ENCODE measurements at places on chromosomes 4 and X.

GRCh38 chr4:38822748-38823303 lies 18.2 kb upstream of the TLR1 start:
- no peak overlapping the region for H3K27ac ChIP-seq
- no peaks in the 10 kb centered on the region for H3K4me1 ChIP-seq
- no peaks in the 10 kb centered on the region for H3K27me3 ChIP-seq
- no peaks in the 10 kb centered on the region for H3K36me3 ChIP-seq

DNA sequence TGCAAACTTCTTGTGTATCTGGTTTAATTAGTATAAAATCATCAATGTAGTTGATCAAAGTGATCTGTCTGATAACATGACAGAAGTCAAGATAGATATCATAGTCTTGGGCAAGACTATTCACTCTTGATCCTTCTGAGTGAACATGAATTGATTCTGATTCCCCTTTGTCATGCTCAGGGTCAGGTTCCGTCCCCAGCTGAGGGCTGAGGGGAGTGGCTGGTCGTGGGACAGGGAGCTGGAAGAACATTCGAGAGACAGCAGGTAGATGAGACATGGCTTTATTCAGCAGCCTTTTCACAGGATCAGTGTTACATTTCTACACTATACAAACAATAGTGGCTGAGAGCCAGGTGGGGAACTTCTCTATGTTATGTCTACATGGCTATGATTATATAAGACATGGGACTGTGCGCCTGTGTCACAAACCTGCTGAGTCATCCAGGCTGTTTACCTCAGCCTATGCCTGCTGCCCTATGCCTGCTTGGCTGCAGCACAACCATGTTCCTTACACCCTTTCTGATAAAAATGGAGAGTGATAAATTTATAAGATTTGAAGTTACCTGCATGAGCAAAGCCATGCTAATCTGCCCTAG lies 586.9 kb upstream of the NR3C2 start:
- no peak overlapping the region for H3K27ac ChIP-seq
- no peaks in the 10 kb centered on the region for H3K27me3 ChIP-seq
- DNase-seq = no peak
- H3K36me3 ChIP-seq = no peaks in the 10 kb centered on the region
- H3K4me3 ChIP-seq = no peak overlapping the region

- no peaks in the 10 kb centered on the region for H3K36me3 ChIP-seq
- no peak for DNase-seq
- H3K4me3 ChIP-seq = no peak overlapping the region
- no peaks in the 10 kb centered on the region for H3K27me3 ChIP-seq
Measured at GRCh38 chrX:3526731-3527130, 180.3 kb upstream of the MXRA5 start.

GRCh38 chrX:110531873-110532580 lies 173.4 kb downstream of the RTL9 start:
- no peak for DNase-seq
- H3K4me3 ChIP-seq = no peak overlapping the region
- H3K36me3 ChIP-seq = no peaks in the 10 kb centered on the region
- H3K4me1 ChIP-seq = no peaks in the 10 kb centered on the region

- H3K4me1 ChIP-seq = no peaks in the 10 kb centered on the region
- no peak for DNase-seq
- H3K27me3 ChIP-seq = no peaks in the 10 kb centered on the region
- H3K4me3 ChIP-seq = no peak overlapping the region
- no peaks in the 10 kb centered on the region for H3K36me3 ChIP-seq
- H3K27ac ChIP-seq = no peak overlapping the region
Measured at GRCh38 chrX:111444881-111445280, 32.9 kb upstream of the DCX start.

DNA sequence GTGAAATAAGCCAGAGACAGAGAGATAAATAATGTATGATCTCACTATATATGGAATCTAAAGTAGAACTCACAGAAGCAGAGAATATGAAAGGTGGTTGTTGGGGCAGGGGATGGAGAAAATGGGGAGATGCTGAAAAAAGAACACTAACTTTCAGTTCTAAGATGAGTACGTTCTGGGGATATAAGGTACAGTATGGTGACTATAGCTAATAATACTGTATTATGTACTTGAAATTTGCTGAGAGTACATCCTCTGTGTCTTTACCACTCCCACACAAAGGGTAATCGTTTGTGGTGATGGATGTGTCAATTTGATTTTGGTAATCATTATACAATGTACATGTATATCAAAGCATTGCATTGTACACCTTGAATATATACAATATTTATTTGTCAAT lies 6.6 kb downstream of the FBXL5 start:
- H3K27ac ChIP-seq = peak overlapping the region; percentile 98
- H3K4me1 ChIP-seq = peaks cover 49% of the 10 kb centered on the region
- H3K36me3 ChIP-seq = no peaks in the 10 kb centered on the region
- H3K27me3 ChIP-seq = no peaks in the 10 kb centered on the region

- peaks cover 19% of the 10 kb centered on the region for H3K36me3 ChIP-seq
- H3K4me1 ChIP-seq = peaks cover 14% of the 10 kb centered on the region
- H3K4me3 ChIP-seq = no peak overlapping the region
- H3K27me3 ChIP-seq = no peaks in the 10 kb centered on the region
Measured at GRCh38 chr4:88659890-88660208, 37.8 kb downstream of the NAP1L5 start.

DNA sequence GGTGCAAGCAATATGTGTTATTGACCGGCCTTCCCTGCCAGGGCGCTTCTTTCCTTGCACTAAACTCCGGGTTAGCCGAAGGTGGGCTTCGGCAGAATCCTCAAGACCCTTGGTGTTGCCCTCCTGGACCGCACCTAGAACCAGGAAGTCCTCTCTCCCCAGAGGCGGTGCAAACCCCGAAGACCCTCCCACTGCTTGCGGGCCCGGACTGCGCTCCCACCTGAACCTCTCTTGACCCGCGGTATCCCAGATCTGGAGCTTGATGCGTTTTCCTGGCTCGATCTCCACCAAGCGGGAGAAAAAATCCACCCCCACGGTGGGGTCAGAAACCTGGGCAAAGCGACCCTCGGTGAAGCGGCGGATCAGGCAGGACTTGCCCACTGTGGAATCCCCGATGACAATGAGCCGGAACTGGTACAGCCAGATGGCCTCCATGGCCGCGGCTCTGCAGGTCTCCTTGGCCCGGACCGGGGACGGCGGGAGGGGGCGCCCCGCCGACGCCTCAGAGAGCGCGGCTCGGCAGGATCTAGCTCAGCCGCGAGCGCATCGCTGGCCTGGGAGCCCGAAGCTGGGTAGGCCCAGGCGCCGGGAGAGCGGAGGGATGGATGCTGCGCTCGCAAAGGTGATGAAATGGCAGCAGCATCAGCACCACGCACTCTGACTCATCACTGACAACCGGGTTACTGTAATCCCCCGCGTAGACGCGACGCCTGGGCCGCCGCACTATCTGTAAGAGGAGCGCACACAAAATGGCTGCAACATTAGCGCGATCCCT lies at the start of gene RAB39B:
RAB39B (minus strand) TSS at position 638 of the 775 bp plus-strand sequence; CDS start at position 435, 203 bp downstream.
- no peak within 1 kb of the TSS for H3K27ac ChIP-seq
- H3K27me3 ChIP-seq = no peaks in the 10 kb centered on the region
- peak; percentile 77 for DNase-seq
- H3K4me1 ChIP-seq = no peaks in the 10 kb centered on the region
- no peaks in the 10 kb centered on the region for H3K36me3 ChIP-seq
- peak within 1 kb of the TSS; percentile 14 for H3K4me3 ChIP-seq

DNA sequence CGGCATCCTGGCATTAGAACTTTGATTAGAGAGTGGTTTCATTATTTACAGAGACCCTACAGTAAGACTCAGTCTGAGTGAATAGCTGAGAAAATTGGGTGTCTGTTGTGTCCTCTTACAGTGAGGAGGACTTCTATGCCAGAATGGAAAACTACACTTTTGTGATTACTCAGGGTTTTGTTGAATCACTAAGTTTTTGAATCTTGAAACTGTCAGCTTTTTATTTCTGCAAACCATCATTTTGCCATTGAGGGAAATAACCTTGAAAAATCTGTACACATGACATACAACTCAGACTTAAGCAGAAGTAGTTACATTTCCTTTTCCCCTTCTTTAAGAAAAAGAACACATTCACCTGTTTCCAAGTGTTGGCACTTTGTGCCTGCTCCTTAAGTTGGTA lies 117.6 kb upstream of the RASGEF1B start:
- DNase-seq = no peak
- H3K4me1 ChIP-seq = no peaks in the 10 kb centered on the region
- H3K4me3 ChIP-seq = no peak overlapping the region
- no peak overlapping the region for H3K27ac ChIP-seq
- H3K27me3 ChIP-seq = no peaks in the 10 kb centered on the region

DNA sequence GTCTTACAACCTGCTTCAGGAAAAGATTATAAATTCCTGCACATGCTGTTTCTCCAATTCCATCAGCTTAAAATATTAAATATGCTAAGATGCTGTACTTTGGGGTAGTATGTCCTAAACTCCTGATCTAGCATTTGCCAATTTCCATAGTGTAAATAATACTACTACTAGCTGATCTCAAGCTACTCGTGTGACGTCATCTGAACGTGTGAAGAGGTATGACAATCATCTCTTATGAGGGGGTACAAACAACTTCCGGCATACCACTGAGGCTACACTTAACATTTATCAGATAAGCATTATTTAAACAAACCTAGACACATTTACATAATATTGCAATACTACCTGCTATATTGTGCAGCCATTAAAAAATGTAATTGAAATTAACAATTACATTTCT lies 52.4 kb upstream of the APELA start:
- no peak for DNase-seq
- H3K27ac ChIP-seq = no peak overlapping the region
- H3K27me3 ChIP-seq = no peaks in the 10 kb centered on the region
- no peak overlapping the region for H3K4me3 ChIP-seq

DNA sequence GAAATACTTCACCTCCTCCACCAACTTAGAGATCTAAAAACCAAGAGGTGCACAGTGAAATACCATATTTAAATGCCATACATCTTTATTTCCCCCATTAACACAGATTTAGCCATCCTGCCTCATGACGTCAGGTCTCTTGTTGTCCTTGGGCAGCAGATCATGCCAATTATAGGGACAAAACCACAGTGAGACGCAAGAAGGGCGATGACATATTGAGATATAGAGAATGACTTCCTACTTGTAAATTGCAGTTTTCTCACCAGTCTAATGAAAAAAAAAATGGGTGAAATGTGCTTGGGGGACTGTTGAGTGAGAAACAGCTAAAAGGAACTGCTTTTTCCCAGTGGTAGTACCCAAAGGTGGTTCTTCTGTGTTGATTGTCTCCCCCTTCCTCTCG lies 24.3 kb downstream of the RS1 start:
- H3K36me3 ChIP-seq = no peaks in the 10 kb centered on the region
- H3K27me3 ChIP-seq = no peaks in the 10 kb centered on the region
- H3K4me3 ChIP-seq = no peak overlapping the region
- H3K4me1 ChIP-seq = no peaks in the 10 kb centered on the region
- DNase-seq = no peak
- no peak overlapping the region for H3K27ac ChIP-seq

DNA sequence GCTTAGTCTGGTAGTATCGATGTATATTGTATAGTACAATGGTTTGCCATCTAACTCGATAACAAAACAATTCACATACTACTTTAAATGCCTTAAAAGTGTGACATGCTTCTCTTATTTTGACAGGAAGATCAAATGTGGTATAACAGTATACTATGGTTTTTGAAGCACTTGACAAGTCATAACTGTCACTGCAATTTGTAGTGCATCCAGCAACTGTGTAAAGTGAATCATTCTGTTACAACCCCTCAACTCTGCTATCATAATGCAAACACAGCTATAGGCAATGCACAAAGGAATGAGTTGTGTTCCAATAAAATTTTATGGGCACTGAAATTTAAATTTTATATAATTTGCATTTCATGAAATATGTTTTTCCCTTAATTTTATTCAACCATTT lies 14.0 kb downstream of the RAP1GDS1 start:
- no peaks in the 10 kb centered on the region for H3K4me1 ChIP-seq
- H3K27me3 ChIP-seq = no peaks in the 10 kb centered on the region
- no peak overlapping the region for H3K27ac ChIP-seq
- no peaks in the 10 kb centered on the region for H3K36me3 ChIP-seq
- no peak for DNase-seq

DNA sequence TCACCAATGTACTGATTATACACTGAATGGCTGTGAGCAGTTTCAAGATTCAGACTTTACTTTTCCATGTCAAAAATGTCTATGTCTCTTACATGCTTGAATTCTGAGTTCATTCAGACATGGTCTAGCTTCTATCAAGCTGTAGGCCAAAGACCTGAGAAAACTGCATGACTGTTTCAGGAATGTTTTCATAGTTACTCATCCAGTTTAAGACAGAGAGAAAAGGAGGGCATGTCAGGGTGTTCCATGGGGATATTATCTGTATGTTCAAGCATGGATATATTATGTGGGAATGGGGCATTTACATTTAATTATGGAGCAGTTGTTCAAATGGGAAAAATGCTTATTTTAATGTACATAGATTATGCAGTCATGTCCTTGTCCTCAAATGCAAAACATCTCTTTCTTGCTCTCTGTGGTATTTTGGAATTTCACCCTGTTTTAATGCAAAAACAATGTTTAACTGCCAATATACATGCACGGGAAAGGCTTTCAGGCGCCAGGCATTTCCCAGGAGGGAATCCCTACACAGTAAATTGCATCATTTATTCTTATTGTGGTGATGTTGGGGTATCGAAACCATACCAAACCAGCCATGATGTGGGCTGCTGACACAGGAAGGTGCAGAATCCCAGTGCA lies 429.1 kb upstream of the INTU start:
- no peaks in the 10 kb centered on the region for H3K27me3 ChIP-seq
- no peaks in the 10 kb centered on the region for H3K4me1 ChIP-seq
- no peaks in the 10 kb centered on the region for H3K36me3 ChIP-seq
- H3K27ac ChIP-seq = no peak overlapping the region
- no peak overlapping the region for H3K4me3 ChIP-seq

GRCh38 chr4:89725268-89725667 lies 111.7 kb downstream of the SNCA start:
- no peaks in the 10 kb centered on the region for H3K4me1 ChIP-seq
- no peak for DNase-seq
- H3K4me3 ChIP-seq = no peak overlapping the region

GRCh38 chrX:23736030-23736429 lies 7.0 kb downstream of the ACOT9 start:
- H3K36me3 ChIP-seq = peaks cover 4% of the 10 kb centered on the region
- H3K27ac ChIP-seq = no peak overlapping the region
- H3K27me3 ChIP-seq = no peaks in the 10 kb centered on the region
- H3K4me1 ChIP-seq = no peaks in the 10 kb centered on the region
- H3K4me3 ChIP-seq = no peak overlapping the region

- DNase-seq = peak; percentile 88
- peak overlapping the region; percentile 78 for H3K27ac ChIP-seq
- no peaks in the 10 kb centered on the region for H3K36me3 ChIP-seq
- peaks cover 14% of the 10 kb centered on the region for H3K4me1 ChIP-seq
Measured at GRCh38 chr4:85807247-85807950, 332.4 kb downstream of the ARHGAP24 start.

Data from ascending aorta (tissue), 2 donors.